Thoracic aorta (tissue), 2 donors: ENCODE measurements at places on chromosomes 12 and 14.
A peak's percentile ranks its signal among the peaks of the same experiment; 100 is the strongest.

- DNase-seq: no peak
Observed at GRCh38 chr12:9710584-9711375, 22.1 kb downstream of the CLECL1 start.

GRCh38 chr14:102819176-102819628, 42.0 kb downstream of the TRAF3 start:
- DNase-seq: no peak

- no peak for DNase-seq
Observed at GRCh38 chr12:48366131-48366530, 15.4 kb upstream of the ZNF641 start.

- DNase-seq: no peak
Observed at GRCh38 chr12:54282949-54283593, 2.5 kb downstream of the HNRNPA1 start.

- DNase-seq: no peak
Observed at GRCh38 chr14:103074729-103075367, 9.2 kb upstream of the LBHD2 start.

GRCh38 chr14:57089901-57090300, 178.8 kb downstream of the EXOC5 start:
- DNase-seq: no peak

DNA sequence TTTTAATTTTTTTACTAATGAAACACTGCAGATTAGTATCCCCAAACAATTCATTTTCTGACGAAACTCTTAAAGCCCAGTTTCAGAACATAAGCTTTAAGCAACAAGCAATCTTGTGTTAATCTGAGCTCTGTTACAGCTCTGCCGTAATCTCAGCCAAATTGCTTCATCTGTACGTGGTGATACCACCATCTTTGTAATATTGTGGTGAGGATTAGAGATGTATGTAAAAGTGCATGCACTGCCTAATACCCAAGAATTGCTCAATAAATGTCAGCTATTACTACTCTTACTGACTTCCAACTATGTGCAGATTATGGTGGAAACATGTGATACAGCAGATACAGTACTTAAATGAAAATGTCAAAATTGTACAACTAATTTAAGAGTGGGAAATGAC, 1.8 kb downstream of the AKAP5 start:
- no peak for DNase-seq

DNA sequence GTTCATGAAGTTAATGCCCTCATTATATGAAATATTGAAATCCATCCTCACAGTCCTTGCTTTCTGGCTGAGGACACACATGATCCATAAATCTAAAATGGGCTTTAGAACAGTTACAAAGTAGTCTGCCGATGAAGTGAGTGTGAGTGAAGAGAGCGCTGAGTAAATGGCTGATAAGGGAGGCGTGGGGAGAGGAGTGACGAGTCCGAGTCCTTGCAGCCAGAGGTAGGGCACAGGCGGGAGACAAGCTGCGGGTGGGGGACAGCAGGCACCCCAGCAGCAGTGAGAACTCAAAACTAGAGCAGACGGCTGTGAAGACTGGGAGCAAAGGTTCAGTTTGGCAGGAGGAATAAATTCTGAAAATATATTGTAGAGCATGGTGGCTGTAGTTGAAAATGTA, 140.1 kb upstream of the ATP2B1 start:
- DNase-seq: no peak

GRCh38 chr12:94813314-94813713, 163.0 kb upstream of the TMCC3 start:
- no peak for DNase-seq

- DNase-seq: no peak
Observed at GRCh38 chr12:46367351-46368029, 5.1 kb downstream of the SLC38A2 start.

DNA sequence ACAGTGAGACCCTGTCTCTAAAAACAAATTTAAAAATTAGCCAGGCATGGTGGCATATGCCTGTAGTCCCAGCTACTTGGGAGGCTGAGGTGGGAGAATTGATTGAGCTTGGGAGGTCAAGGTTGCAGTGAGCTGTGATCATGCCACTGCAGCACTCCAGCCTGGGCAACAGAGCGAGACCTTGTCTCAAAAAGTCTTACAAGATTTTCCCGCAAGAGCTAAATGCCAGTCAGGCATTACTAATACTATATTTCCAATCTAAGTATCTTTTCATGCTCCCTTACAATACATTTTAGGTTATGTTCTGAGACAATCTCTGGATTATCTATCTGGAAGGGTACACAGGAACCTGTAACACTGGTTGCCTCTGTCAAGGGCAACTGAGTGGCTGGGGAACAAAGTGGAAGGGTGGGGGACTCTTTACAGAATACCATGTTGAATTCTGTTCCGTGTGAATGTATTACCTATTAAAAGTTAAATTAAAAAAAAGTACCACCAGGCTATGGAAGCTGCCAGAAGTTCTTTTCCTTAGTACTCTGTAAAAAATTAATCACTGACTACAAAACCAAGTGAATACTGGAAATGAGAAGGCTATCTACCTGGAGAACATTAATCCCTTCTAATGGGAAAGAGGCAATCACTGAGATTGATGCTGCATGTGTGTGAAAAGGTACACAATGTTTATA, 56.7 kb downstream of the BTBD7 start:
- DNase-seq: no peak

GRCh38 chr12:3083921-3084347, 6.8 kb downstream of the TSPAN9 start:
- DNase-seq: no peak

GRCh38 chr12:102962532-102962931, 5.1 kb downstream of the ASCL1 start:
- DNase-seq: no peak

DNA sequence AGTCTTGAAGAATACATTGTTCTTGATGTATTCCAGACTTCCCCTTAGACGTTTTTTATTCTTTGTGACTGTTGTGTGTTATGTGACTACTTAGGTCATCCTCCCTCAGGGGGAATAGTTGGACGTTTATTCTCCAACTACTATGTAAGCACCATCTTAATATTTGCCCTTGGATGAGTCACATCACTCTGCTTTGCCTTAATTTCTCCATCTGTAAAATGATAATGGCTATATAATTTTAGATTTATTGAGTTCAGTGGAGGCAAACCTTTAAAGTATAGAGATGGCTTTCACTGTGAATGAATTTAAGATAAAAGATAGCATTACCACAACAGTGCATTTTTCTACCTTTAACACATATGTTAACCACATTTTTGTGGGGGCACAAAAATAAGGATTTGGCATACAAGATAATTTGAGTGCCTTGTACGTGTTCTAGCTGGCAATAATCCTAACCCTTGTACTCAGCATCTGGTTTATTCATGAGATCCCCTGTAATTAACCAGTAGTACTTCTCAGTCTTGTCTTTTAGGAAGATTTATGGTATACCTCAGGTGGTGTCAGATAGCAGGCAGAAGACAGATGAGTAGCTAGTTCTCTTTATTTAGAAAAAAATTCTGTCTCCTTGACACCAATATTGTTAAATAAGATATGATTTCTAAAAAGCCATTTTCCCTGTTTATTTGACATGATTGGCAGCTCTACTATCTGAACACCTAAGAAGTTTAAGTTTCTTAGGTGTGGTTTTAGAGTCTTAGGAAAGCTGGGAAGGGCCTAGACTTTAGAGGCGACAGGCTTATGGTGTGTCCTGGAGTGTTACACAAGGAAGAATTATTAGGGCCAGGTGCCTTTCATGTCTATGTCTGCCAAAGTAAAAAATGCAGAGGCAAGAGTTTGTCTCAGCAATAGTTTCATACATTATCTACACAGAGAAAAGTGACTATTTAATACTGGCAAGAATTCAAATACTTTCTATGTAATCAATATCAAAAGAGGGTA, 152.3 kb downstream of the RAD51B start:
- no peak for DNase-seq

- no peak for DNase-seq
Observed at GRCh38 chr14:98296895-98297294, 975.1 kb downstream of the BCL11B start.

GRCh38 chr12:75756771-75757170, 245.4 kb upstream of the KRR1 start:
- DNase-seq: no peak

- no peak for DNase-seq
Observed at GRCh38 chr12:25811656-25812126, 146.8 kb upstream of the RASSF8 start.

- no peak for DNase-seq
Observed at GRCh38 chr12:115060477-115061168, 376.6 kb upstream of the TBX3 start.

- no peak for DNase-seq
Observed at GRCh38 chr14:28983279-28983678, 216.7 kb downstream of the FOXG1 start.

DNA sequence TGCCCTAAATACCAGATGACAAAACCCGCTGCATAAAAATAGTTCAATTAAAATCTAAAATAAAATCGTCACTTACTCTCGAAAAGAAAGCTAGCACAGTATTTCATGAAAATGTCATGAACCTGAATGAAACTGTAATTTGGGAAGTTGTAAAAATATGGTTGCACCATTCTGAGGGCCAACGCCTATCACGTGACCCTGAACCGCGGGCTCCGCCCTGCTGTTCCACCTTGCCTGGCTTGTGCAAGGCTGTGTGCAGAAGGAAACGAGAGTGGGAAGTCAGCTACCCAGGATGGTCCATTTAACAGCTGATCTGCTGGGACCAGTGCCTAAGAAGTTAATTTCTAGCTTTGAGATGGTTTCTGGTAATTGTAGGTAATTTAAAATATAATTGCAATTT, 91.7 kb upstream of the BMP4 start:
- no peak for DNase-seq

GRCh38 chr14:95774265-95775160, 60.6 kb upstream of the TCL1A start:
- DNase-seq: no peak

GRCh38 chr12:113299619-113300237, 35.2 kb downstream of the SLC8B1 start:
- peak; percentile 25 for DNase-seq

DNA sequence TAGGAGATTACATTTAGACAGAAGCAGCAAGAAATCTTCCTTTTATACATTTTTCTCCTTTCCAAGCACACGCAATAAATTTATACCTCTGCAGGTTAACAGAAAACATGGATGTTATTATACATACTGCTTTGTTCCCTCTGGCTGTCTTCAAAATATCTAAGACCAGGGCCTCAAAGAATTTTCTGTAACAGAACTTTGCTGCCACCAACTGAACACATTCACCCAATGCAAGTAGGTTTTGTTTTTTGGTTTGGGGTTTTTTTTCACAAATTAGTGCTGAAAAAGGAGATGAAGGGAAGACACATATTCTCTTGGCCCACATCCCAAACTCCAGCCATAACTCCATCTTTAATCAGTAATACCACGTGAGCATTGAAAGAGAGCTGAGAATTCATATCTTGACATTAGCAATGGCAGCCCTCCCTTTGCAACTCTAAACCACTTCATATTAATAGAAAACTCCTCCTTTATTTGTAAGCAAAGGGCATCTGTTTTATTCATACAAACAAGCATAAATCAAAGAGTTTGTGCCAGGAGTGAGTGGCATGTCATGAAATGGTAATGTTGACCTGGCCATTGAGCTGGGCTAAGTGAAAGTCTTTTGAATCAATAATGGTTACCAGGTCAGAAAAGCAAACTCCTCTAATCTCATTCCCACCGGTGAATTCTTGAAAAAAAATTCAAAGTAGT, 150.8 kb upstream of the FSCB start:
- no peak for DNase-seq

GRCh38 chr12:18262514-18262913, 1.2 kb downstream of the PIK3C2G start:
- DNase-seq: no peak

DNA sequence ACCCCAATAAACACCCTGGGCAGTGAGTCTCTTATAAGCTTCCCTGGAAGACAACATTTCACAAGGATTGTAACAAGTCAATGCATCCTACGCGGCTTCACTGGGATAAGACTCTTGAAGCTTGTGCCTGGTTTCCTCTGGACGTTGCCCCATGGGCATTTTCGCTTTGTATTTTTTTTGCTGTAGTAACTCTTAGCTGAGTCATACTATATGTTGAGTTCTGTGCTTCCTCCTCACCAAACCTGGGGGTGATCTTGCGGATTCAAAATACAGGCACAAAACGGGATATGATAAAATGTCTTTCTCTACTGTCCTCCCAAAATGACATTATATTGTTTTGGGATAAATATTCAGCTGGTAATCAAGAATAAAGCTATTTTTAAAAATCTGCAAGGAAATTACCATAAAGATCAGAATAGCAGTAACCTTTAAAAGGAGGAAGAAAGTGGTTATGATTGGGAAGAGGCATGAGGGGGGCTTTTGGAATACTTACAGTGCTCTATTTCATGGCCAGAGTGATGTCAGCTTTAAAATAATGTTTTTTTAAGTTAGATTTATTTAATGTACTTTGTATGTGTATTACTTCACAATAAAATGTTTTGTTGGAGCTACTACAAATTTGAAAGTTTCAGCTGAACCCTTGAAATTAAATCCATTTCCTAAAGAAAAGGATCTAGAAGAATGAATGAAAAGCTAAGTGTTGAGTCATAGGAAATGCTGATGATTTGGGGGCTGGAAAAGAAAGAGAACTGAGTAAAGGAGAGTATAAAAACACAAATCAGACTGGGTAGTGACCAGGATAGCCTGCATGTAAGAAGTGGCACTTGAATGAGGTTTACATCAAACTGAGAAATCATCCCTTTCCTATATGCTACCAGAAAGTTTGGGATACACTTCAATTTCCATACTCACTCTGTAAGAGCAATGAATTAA, 14.7 kb downstream of the BTBD7 start:
- DNase-seq: no peak

- no peak for DNase-seq
Observed at GRCh38 chr12:14716848-14717444, 20.5 kb upstream of the GUCY2C start.

DNA sequence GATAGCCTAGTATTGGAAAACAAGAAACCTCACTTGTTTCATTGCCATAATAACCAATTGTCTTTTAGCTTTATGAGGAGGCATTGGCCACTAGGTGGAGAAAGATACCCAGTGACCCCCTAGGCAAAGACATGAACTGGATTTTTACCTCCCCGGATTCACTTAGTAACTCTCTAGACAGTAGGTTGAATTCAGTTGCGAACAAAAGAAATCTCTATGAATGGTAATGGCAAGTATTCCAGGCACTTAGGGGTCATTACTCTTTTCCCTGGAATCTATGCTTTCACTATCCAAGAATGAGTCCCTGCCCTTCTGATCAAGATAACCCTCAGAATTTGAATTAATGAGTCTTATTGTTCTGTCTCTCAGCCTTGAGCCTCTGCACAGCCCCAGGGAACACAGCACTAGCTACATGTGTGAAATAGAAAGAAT, 29.5 kb upstream of the RHOJ start:
- no peak for DNase-seq

GRCh38 chr12:65536876-65537681, 258.6 kb downstream of the MSRB3 start:
- peak; percentile 63 for DNase-seq

DNA sequence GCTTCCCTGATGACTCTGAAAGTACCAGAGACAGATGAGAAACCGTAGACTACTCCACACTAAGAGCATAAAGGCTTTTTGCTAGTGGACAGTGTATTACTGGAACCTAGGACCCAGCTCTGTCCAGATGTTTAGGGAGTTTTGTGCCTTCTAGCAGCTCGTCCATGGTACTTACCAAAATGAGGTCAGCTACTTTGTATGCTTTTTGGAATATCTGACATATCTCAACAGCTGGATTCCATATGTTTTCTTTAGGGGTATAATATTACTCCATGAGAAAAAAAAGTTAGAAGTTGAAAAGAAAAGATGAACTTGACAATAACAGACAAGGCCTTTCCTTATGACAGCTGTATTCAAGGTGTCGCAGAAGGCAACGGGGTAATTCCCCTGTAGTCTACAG, 32.1 kb upstream of the FRMD6 start:
- no peak for DNase-seq
